Stimulated activated CD4-positive, alpha-beta T cell treated with anti-CD3 and anti-CD28 coated beads, Interleukin-1b, Interleukin-23, amount 100 ng/mL, for 1 hour (primary cell): ENCODE measurements at places on chromosomes 4 and X.

- DNase-seq = no peak
These were observed 137.7 kb upstream of the TENT5D start for GRCh38 chrX:80282535-80282934.

GRCh38 chr4:1094336-1094690, 19.1 kb downstream of the RNF212 start:
- no peak for DNase-seq

DNA sequence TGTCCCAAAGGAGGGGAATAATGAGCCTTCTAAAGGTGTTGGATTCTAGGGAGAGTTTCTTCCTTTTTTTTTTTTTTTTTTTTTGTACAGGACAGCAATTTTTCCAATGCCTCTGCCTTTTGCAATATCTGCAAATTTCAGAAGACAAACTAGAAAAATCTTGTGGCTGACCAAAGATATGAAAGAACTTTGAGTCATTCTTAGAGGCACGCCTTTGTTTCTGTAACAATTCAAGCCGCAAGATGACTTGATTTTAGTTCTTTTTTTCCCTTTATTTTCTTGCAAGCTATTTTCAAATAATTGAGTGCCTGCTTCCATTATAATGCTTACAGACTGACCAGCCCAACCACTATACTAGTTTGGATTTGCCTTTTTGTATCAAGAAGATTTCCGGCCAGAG, 47.6 kb upstream of the UXT start:
- DNase-seq = no peak

- DNase-seq = no peak
These were observed 65.8 kb downstream of the SLIT2 start for GRCh38 chr4:20317424-20317985.

DNA sequence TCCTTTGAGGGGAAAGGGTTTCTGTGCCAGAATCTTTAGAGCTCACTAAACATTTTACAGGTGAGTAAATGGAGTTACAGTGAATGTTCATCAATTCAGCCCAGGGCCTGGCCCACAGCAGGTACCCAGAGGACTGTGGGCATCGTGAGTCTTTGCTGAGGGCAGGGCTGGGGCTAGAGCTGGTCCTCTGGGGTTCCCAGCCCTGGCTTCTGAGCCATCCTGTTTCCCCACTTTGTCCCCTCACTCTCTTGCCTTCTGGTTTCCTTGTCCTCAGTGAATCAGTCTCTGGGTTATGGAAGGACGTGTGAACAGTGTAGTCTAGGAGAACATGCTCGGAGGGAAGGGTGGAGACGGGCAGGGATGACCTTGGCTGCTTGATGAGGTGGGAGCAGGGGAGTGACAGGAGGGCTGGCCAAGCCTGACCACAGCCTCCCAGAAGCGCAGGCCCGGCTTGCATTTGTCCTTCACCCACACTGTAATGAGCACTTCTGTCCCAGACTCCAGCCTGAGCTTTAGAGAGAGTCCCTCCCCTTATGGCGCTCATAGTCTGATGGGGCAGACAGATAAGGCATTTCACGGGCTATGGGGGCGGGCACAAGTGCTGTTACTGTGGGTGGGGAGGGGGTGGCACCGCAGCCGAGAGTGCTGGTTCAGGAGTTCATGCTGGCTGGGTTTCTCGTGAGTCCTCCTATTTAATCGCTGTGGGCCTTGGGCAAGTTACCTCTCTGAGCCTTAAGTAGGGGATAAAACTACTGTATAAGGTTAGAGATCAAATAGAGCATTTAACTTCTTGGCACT, 17.3 kb downstream of the TBC1D14 start:
- DNase-seq = peak; percentile 31

GRCh38 chrX:97895751-97896150, 1012.0 kb downstream of the RPA4 start:
- DNase-seq = no peak

DNA sequence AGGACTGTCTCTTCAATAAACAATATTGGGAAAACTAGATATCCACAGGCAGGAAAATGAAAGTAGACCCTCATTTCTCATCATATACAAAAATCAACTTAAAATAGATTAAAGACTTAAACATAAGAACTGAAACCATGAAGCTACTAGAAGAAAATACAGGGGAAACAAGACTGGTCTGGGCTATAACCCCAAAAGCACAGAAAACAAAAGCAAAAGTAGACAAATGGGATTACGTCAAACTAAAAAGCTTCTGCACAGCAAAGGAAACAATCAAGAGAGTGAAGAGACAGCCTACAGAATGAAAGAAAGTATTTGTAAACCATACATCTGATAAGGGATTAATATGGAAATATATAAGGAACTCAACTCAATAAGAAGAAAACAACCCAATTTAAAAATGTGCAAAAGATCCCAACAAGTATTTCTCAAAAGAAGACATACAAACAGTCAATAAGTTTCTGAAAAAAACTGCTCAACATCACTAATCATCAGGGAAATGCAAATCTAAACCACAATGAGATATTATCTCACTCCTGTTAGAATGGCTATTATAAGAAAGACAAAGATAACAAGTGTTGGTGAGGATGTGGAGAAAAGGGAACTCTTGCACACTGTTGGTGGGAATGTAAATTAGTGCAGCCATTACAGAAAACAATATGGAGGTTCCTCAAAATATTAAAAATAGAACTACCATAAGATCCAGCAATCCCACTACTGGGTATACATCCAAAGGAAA, 325.3 kb upstream of the RASGEF1B start:
- no peak for DNase-seq

DNA sequence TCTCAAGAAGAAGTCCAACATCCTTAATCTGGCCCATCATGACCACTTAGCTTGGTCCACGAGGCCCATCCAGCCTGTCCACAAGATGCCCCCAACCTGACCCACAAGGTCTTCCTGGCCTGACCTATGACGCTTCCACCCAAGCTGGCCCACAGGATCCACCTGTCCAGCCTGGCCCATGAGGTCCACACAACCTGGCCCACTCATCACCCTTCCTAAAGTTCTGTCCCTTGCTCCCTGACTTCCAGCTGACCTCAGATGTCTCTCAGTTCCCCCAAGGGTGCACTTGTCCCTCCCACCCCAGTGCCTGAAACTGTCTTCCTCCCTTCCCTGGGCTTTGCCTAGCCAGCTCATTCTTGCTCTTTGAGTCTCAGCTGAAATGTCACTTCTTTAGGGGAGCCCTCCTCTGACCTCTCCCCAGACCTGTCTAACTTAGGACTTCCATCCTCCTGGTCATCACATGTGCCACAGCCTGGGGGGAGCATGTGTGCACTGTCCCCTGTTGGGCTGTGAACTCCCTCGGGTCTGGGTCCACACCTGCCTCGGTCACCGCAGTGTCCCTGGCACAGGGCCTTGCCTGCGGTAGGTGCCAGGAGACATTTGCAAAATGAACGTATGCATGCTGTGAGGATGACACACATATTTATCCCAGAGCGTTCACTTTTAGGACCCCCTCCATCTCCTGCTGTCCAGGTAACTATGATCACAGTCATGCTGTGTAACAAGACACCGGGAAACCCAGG, 61.7 kb downstream of the EVC start:
- DNase-seq = no peak

GRCh38 chrX:19593690-19594089, 78.4 kb upstream of the MAP3K15 start:
- no peak for DNase-seq

- DNase-seq = no peak
These were observed 34.5 kb downstream of the GALNTL6 start for GRCh38 chr4:171847751-171848150.

GRCh38 chr4:118193421-118193820, 159.1 kb downstream of the NDST3 start:
- no peak for DNase-seq

- DNase-seq = no peak
These were observed 213.1 kb upstream of the FAT1 start for GRCh38 chr4:186936496-186937375.

DNA sequence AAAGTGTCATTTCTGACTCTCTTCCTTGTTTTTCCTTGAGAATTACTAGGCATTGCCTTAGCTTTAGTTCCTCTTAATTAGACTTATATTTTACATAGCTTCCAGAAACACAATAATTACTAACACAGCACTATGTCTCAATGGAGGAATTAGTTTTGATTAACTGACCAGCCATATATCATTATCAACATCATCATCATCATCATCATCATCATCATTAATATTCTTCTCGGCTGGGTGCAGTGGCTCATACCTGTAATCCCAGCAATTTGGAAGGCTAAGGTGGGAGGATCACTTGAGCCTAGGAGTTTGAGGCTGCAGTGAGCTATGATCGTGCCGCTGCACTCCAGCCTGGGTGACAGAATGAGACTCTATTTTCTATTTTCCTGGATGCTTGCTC, 2.7 kb upstream of the SLC25A5 start:
- DNase-seq = no peak

GRCh38 chr4:56861360-56861759, 39.9 kb upstream of the SPINK2 start:
- no peak for DNase-seq

DNA sequence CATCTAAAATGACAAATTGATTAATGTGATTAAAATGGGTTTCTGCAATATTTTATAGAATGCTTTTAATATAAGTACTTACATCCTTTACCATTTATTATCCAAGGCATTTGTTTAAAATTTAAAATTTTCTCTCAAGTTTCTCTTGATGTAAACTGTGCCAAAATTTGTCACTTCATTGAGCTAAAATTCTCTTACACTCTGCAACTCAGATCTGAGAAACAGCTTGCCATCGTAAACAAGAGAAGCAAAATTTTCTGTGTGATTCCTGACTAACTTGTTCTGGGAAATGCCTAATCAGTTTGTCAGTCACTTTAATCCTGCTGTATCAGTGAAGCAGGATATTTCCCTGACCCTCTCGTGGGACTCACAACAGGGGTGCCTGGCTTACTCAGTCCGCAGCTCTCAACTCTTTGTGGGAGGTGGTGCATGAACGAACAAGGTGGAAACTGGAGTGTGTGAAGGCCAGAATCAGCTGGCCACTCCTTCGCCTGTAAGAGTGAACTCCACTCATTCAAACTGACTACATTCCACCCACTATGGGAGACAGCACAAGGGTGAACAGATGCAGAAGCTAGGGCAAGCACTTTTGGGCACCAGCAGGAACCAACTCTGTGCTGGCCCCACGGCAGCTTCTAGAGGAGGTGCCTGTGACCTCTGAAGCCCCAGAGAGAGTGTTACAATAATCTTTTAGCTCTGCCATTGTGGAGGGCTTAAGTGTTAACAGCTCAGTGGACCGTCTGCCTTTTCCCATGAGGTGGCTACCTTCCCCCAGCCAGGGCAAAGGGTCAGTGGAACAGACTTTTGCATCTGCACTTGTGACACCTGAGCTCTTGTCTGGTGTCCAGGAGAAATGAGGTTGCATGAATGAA, 349.4 kb downstream of the FAT4 start:
- DNase-seq = no peak

DNA sequence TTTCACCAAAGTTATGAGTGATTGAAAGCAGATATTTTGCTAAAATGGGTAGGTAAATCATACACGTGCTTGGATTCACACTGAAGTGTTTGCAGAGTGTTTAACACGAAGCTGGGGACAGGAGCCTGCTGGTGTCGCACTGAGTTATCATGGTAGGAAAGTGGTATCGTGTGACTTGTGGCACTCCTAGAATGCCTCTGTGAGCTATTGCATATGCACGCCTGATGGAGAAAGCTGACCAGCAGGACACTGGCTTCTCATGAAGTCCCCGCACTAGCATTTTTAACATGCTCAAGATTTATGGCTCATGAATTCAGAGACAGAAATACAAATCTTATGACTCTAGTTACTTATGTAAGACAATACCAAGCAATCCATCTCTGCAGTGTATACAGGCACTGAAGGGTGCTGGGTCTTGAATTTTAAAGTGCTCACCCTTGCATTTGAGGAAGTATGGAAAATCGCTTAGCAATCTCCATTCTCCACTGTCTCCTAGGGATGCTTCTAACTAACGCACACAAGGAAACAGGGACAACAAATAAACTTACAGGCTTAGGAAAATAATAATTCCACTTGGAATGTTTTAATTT, 19.8 kb downstream of the VCX3B start:
- DNase-seq = no peak

GRCh38 chrX:19739683-19740082, 147.7 kb downstream of the SH3KBP1 start:
- DNase-seq = no peak

DNA sequence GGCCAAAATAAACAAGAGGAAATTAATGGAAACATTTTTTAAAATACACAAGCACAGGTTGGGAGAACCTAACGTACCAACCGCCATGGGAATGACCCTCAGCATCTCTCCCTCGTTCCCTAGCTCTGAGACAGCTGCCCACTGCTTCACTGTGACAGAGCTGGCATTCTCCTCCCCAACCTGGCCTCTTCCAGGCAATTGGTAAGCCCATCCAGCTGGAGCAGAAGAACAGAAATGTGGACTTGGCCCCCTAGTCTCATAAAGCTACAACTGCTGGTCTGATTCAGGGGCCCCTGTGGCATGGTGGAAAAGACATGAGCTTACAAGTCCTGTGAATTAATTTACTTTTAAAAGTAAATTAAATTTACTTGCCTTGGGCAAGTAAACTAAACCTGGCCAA, 245.1 kb downstream of the PTTG2 start:
- no peak for DNase-seq

DNA sequence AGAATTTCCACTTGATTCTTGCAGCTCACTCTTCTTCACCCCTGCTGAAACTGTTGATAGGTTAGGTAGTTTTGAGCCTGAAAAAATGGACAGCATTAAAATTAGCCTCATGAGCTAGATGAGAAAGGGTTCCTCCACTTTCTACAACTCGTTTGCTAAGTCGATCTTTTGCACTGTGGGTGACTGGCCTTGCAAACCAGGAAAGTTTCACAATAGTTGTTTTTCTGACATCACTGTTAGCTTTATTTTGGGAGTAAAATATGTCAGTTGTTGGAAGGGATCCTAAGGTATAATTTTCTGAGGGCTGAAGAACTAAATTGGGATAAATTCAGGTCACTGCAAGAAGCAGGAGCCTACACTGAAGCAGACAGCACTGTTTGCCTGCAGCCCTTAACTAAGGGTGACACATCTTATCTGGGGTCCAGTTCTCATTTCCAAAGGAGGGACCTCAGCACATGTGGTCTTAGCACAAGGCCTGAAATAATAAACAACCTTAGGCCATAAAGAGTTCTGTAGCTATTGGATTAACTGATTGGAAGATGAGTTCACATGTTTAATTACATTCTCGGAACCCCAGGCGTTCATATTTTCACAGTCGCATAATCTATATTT, 29.1 kb downstream of the ANAPC4 start:
- DNase-seq = no peak

- DNase-seq = no peak
These were observed 4.7 kb upstream of the NKX6-1 start for GRCh38 chr4:84503495-84504437.

- DNase-seq = no peak
These were observed 60.7 kb upstream of the FAM9A start for GRCh38 chrX:8861908-8862307.

GRCh38 chrX:30888526-30889146, 418 bp downstream of the TAB3 start:
- DNase-seq = no peak

- DNase-seq = no peak
These were observed 200.9 kb downstream of the DHRSX start for GRCh38 chrX:2299871-2300270.

DNA sequence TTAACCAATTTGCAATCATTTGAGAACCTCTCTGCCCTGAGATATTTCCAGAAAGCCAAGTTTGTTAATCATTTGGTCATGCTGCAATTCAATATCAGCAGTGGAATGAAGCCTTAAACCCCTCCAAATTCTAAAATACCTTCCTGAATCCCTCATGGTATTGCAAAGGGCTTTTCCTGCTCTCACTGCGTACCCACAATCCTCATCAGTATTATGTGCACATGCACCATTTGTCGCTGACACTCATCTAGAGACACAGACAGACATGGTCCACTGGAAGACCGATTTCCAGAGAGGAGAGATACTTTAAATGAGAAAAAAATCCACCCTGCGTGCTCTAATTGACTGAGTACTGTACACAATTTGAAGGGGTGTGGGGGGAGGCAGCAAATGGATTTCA, 104.4 kb downstream of the GPC3 start:
- no peak for DNase-seq
